ENCODE measurements at places on chromosomes 12 and 14. TPM values are rescaled to one million over a fixed set of nuclear protein-coding genes. Genes with fewer than 3 reads are reported as not detected.

Gene FAM186B
- total RNA-seq: not detected

GRCh38 chr14:88128816-88129215, 123.9 kb downstream of the GPR65 start:
- no peaks in the 10 kb centered on the region for H3K36me3 ChIP-seq
- no peaks in the 10 kb centered on the region for H3K27me3 ChIP-seq
- DNase-seq: no peak
- H3K27ac ChIP-seq: no peak overlapping the region
- H3K4me1 ChIP-seq: no peaks in the 10 kb centered on the region
- no peak overlapping the region for H3K4me3 ChIP-seq

DNA sequence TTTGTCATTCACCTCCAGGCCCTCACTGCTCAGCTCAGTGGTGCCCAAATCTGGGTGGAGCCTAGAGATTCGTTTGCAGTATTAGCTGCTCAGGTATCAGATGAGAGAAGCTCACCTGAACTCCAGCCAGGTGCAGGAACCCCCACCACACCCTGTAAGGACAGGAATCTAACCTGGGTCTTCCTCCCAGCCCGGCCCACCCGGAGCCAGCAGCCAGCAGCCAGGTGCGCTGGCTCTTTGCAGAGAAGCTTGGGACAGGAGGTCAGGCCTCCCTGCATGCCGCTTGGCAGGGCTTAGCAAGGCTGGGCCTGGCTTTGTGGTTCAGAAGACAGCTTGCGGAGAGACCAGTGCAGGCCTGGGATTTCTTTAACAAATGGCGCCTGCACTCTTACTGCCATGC, 125.6 kb upstream of the MYL2 start:
- H3K4me3 ChIP-seq: no peak overlapping the region
- no peak overlapping the region for H3K27ac ChIP-seq
- H3K36me3 ChIP-seq: no peaks in the 10 kb centered on the region
- H3K4me1 ChIP-seq: no peaks in the 10 kb centered on the region
- no peaks in the 10 kb centered on the region for H3K27me3 ChIP-seq

- H3K4me1 ChIP-seq: no peaks in the 10 kb centered on the region
- no peaks in the 10 kb centered on the region for H3K27me3 ChIP-seq
- no peak for DNase-seq
- no peaks in the 10 kb centered on the region for H3K36me3 ChIP-seq
- H3K27ac ChIP-seq: no peak overlapping the region
These were observed 18.4 kb downstream of the POU6F1 start for GRCh38 chr12:51199366-51199945.

- no peaks in the 10 kb centered on the region for H3K4me1 ChIP-seq
- no peak overlapping the region for H3K4me3 ChIP-seq
- H3K27ac ChIP-seq: no peak overlapping the region
These were observed 61.5 kb downstream of the LGMN start for GRCh38 chr14:92686900-92687427.

Measured in Karpas-422 (cell line).